Stimulated activated CD8-positive, alpha-beta memory T cell treated with anti-CD3 and anti-CD28 coated beads, Interleukin-7, amount 100 ng/mL, for 48 hours (primary cell): ENCODE measurements at places on chromosomes 7 and 10.

DNA sequence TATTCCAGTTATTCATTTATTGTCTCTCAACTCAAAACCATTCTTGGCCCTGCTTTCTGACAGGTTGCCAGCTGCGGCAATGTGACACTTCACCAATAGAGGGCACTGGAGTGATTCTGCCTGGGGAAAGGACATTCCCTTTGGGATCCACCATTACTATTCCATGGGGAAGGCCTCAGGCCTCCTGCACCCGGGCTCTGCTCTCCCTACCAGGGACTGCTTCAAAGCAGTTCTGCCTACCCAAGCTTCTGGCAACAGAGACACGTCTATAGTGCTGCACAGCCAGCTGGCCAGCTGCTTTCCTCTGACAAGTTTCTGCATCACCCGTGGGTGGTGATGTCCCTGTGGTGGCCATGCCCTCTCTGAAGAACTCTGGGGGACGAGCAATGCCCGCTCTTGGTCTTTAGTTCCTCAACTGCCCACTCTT, 163.8 kb downstream of the ELMO1 start:
- no peak for DNase-seq

DNA sequence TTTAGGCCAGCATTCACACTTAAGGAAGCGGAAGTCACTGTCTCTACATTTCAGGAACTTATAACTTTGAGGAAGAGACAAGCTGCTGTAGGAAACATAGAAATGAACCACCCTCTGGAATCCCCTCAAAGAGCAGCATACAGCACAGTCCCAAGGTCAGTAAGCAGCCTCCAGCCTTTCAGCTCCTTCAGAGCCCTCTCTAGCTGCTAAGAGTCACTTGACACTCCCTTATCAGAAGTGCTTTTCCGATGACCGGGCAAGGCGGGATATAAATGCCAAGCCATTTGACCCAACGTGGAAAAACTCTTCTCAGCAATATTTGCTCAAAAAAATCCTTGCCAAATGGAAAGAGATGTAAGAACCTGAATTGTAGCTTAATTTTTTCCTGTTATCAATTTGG, 1284.3 kb downstream of the XPNPEP1 start:
- DNase-seq, result no peak

DNA sequence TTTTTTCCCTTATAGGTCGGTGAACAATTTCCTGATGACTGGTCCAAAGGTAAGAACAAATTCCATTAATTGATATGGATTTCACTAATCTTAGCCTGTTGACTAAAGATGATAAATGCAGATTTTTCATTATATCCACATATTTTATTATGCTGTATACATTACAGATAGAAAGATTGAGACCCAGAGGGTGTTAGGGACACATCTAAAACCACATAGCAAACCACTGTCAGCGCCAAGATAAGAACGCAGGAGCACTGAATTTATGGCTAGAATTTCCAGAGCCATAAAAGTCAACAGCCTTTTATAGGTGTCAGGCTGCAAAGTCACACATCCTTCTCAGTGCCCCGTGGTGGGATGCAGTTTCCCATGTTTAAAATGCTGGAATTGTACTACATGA, 16.2 kb downstream of the WNT8B start:
- DNase-seq, result no peak

DNA sequence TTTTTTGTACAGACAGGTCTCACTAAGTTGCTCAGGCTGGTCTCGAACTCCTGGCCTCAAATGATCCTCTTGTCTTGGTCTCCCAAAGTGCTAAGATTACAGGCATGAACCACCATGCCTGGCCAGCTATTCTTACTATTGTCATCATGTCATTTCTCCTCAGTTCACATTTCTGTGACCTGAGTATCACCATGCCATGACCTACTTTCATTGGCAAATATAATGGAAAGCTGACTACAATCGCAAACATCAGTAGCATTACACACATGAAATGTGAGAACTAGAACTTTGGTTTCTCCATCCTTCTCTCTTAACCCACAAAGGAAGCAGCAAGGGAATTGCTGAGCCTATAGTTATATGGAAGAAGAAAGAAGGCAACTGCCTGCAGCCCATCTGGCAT, 26.0 kb upstream of the WIPF3 start:
- DNase-seq, result no peak

- no peak for DNase-seq
Observed at GRCh38 chr7:127536741-127537140, 48.7 kb downstream of the GCC1 start.

GRCh38 chr7:19305698-19306097, 160.5 kb upstream of the FERD3L start:
- no peak for DNase-seq

- DNase-seq, result no peak
Observed at GRCh38 chr10:124957404-124957947, 15.6 kb downstream of the ZRANB1 start.

GRCh38 chr10:128277267-128277840, 151.1 kb upstream of the MKI67 start:
- DNase-seq, result no peak

- no peak for DNase-seq
Observed at GRCh38 chr7:111113263-111114017, 22.5 kb downstream of the LRRN3 start.

GRCh38 chr7:77460057-77460486, 43.9 kb upstream of the GSAP start:
- no peak for DNase-seq

GRCh38 chr7:114631249-114631822, 216.7 kb downstream of the FOXP2 start:
- DNase-seq, result no peak

- DNase-seq, result no peak
Observed at GRCh38 chr10:103086261-103086660, 106.8 kb downstream of the NT5C2 start.

GRCh38 chr7:70402069-70402468, 729.9 kb upstream of the GALNT17 start:
- no peak for DNase-seq

GRCh38 chr7:68752485-68753178, 845.6 kb upstream of the AUTS2 start:
- DNase-seq, result no peak

GRCh38 chr10:17231788-17232187, 3.7 kb downstream of the VIM start:
- DNase-seq, result no peak
